ENCODE measurements at places on chromosomes 5 and 9.

DNA sequence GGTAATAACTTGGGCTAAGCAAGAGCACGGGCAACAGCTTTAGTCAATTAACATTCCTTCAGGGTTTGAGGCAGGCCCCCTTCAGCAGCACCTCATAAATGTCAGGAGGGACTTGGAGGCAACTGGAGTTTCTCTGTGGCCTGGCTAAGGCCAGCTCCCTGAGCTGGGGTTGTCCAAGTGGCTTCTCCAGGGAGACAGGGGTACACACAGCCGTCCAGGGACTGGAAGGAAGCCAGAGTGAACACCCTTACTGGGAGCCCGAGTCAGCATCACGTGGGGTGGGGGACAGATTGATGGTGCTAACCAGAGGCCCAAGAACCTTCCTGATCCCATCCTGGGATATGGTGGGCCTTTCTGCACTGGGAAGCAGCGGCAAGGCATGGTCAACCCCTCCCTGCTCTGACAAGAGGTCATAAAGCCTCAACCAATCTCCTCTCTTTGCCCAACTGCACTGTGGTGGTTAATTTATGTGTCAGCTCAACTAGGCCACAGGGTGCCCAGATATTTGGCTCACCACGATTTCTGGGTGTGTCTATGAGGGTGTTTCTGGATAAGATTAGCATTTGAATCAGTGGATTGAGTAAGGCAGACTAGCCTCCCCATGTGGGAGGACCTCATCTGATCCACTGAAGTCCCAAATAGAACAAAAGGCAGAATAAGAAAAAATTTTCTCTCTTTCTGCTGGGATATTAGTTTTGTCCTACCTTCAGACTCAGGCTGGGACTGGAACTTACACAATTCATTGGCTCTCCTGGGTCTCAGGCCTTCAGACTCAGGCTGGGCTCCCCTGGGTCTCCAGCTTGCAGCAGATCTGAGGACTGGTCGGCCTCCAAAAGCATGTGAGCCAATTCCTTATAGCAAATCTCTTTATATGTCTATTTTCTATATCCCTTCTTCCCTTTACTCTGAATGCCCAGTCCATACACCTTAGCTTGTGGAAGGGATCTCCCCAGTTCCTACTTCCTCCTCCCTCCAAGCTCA is 127.2 kb upstream of the LARP1 start:
- no peak for DNase-seq

DNA sequence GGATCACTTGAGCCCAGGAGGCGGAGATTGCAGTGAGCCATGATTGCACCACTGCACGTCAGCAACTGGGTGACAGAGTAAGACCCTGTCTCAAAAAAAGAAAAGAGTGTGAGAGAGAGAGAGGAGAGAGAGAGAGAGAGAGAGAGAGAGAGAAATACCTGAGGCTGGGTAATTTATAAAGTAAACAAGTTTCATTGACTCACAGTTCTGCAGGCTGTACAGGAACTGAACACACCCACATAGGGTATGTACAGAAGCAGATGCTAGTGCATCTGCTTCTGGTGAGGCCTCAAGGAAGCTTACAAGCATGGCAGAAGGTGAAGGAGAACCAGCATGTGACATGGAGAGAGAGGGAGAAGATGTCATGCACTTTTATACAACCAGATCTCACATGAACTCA is 46.4 kb upstream of the CHD1 start:
- no peak for DNase-seq

DNA sequence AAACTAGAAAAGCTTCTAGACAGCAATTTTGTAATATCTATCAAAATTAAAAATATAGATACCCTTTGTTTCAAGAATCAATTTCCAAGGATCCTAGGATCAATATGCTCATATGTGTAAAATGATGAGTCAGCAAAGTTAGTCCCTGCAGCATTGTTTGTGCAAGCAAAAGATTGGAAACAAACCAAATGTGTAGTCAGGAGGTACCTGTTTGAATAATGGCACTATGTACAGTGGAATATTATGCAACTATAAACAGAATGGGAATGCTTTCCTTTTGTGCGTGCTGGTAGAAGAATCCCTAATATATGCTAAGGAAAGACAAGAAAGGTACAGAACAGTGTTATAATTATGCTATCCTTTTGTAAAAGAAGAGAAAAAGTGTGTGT is 58.5 kb upstream of the PJA2 start:
- no peak for DNase-seq

DNA sequence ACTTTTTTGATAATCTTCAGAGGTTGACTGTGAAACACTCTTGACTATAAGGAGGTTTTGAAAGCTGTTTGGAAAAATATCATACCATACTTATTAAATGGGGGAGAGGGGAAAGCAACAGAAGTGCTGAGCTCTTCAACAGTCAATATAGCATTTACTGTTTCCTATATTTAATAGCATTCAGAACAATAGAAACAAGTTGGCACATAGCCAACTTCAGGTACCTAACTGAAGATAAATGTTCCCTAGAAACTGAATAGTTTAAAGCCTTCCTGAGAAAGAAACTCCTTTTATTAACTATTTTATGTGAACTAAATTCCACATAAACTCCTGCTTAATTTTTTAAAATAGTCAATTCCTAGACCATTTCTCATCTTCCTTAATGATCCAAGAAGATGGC is 26.3 kb downstream of the SLC31A1 start:
- DNase-seq, result no peak

- no peak for DNase-seq
Measured at GRCh38 chr9:89445801-89446251, 52.1 kb downstream of the SEMA4D start.

DNA sequence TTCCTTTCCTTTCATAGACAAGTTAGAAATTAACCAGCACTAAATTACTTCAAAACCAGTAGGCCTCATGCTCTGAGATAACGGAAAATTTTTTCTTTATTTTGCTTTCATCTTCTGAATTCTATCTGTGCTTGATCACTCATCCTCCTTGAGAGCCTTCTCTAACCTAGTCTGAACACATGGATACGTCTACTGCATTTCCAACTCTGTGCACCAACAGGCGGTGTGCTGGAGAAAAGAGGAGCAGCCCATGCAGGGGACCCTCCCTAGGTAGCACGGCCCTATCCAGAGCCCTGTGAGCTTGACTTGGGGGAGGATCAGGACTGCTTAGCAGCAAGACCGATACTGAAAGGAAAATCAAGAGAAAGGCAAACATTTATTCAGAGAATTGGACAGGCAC is 149.8 kb downstream of the AUH start:
- DNase-seq, result no peak

- no peak for DNase-seq
Measured at GRCh38 chr5:76050134-76050533, 33.0 kb upstream of the SV2C start.

- no peak for DNase-seq
Measured at GRCh38 chr9:81470864-81471263, 218.5 kb downstream of the TLE1 start.

DNA sequence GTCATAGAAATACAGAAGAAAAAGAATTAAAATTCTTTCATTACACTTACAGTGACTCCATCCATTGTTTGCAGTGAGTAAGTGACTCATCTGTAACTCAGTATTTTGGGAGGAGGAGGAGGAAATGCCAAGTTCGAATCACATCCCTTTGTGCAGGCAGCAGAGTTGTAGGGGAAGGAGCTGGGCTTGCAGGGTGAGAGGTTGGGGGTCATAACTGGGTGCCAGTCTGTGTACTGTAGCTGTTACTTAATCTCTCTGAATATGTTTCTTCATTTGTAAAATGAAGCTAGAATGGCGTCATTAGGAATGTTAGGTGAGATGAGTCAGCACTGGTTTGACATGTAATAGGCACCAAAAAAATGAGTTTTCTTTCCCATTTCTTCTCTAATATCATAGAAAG is 235.7 kb upstream of the ADAMTSL1 start:
- DNase-seq, result no peak

DNA sequence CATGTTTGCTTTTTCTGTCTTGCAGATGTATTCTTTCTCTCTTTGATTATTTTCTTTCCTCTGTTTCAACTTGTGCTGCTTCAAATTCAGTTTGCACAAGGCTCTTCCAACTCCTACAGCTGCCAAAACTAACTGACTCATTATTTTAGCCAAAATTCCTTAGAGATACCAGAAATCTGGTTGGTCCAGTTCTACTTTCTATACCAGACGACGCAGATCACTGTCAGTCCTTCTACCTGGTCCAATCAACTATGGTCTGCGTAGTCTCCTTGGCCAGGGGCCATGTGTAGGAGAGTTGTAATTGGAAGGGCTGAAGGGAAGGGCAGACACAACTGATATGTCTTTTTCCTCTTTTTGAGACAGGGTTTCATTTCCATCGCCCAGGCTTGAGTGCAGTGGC is 51.9 kb upstream of the JAK2 start:
- no peak for DNase-seq

DNA sequence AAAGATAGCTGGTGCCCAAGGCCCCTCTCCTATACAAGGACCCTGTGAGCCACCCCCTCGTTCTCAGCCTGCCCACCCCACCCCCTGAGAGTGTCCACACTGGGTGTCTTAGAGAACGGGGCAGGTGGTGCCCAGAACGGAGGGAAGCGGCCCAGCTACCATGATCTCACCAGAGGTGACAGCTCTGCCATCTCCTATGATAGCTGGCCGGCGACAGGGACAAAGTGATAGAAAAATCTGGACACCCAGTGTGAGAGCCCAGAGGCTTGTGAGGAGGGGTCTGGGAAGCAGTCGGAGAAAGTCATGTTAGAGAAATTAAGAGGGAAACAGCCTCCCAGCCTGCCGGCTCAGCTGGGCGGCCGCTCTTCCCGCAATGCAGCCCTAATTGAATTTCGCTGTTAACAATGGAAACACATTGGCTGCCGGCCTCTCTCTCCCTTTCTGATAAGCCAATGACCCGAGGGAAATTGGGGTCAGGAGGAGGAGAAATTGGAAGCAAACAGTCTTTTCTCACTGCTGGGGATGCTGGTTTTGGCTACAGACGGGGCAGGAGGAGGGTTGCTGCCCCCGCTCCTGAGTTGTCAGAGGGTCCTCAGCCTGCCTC is 32.3 kb downstream of the HK3 start:
- DNase-seq, result no peak

DNA sequence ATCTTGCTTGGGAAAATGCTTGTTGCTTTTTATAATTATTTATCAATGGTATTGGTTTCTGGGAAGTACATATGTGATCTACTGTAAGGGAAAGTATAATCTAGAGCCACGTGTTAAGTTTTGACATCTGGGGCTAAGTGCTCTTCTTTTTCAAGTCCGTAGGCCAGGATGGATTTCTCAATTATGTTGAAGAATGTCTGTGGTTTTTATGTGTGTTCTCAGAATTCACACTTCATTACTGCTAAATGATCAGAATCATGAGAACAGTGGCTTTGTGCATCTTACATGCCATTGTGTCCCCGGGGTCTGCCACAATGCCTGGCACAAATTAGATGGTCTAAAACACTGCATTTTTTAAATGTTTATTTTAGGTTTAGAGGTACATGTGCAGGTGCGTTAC is 14.5 kb upstream of the AUH start:
- no peak for DNase-seq

- DNase-seq, result no peak
Measured at GRCh38 chr5:172530406-172530805, 76.1 kb upstream of the SH3PXD2B start.

DNA sequence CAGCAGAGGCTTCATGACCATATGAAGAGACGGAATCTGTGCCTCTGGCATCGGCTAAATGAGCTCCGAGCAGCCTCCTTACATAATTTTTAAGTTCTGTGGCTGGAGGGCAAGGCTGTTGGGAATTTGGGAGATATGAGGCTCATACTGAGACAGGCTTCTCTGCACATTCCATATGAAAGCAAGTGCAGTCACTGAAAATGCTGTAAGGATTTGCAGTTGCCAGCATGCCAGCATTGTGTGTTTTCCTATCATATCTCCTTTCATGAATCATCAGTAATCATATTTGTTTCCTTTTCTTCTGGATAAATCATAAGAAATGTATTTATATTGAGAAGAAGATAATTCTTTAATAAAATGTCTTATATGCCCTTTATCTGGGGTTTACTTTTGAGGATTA is 775.4 kb downstream of the SEMA5A start:
- no peak for DNase-seq

- no peak for DNase-seq
Measured at GRCh38 chr9:87596862-87597261, 99.2 kb downstream of the DAPK1 start.

DNA sequence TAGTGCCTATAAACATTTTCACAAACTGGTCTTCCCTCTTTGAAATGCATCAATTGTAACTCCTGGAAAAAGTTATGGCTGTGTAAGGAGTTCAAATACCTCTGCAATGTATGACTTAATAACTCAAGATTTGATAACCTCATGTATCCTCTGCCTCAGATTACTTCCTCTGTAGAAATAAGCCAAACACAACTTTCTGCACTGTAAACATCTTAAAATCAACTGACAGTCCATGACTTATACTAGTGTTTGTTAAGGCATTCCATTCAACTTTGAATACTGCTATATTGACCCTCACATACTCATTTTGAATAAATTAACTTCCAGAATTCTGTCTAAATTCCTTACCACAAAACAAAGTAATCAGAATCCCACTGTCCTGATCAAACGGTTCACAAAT is 256.2 kb upstream of the POU5F2 start:
- no peak for DNase-seq

DNA sequence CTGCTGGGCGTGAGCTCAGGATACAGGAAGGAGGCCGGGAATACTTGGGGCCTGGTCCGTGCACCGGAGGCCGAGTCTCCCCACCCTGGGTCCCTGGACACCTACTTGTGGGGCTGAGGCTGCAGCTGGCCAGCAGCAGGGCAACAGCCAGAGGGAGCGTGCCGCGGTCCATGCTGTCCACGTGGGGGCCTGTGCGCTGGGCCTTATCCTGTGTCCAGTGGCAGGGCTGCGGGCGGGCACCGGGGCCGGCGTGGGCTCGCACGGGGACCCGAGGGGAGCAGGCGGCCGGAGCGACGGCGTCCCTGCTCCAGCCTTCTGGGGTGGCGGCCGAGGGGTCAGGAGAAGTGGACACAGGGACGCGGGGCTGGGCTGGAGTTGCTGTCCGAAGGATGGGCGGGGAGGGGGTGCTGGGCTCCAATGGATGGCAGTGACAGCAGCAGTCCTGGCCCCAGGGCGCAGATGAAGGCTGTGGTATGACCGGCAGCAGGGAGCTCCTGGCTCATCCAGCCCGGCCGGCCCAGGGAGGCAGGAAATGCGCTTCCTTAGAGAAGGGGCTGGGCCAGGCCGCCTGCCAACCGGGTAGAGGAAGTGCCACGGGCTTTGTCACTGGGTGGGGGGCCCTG is at the start of gene ENG:
ENG (minus strand) TSS at position 475 of the 623 bp plus-strand sequence; CDS start at position 172, 303 bp downstream.
- no peak for DNase-seq

DNA sequence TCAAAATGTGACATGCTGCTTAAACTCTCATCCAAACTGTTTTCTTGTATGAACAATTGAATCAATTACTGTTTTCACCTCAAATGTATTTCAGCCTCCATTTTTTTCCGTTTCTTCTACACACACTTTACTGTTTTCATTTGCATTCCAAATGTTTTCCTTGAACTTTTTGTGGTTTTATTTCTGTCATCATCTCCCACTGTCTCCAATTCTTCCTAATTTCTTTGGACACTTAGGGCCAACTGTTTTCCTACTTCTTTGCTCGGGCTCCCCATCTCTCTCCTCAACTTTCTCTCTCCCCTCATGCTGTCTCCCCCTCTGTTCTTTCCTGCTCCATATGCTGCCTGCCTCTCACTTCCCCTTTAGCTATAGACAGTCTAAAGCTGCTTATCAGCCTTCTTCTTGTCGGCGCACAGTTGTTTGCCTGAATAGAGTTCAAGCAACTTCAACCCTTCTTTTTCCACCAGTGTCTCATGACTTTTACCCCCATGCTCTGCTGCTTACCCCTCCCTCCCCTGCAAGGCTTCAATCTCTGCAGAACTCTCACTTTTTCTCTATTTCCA is 443.4 kb downstream of the DTWD2 start:
- no peak for DNase-seq

GRCh38 chr5:128062172-128062746 is 21.3 kb upstream of the SLC12A2 start:
- DNase-seq, result no peak

- no peak for DNase-seq
Measured at GRCh38 chr5:59591162-59591561, 302.4 kb downstream of the PDE4D start.
